ENCODE measurements at places on chromosomes 6 and 20.
A peak's percentile ranks its signal among the peaks of the same experiment; 100 is the strongest.

DNA sequence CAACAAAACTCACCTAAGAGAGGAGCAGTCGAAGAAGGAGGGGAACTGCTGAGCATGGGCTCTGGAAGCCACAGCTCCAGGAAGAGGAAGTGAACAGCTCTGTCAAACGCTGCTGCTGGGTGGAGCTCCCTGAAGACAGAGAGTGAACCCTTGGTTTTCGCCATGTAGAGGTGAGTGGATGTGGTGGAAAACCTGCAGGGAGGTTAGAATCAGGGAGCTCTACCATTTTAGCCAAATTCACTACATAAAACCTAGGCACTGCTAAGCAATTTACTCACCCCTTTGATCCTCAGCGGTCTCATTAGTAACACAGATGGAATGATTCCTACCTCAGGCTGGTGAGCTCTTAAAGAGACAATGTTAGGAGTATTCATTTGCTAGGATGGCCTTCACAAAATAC, 19.4 kb upstream of the TFAP2A start:
- no peak for DNase-seq

DNA sequence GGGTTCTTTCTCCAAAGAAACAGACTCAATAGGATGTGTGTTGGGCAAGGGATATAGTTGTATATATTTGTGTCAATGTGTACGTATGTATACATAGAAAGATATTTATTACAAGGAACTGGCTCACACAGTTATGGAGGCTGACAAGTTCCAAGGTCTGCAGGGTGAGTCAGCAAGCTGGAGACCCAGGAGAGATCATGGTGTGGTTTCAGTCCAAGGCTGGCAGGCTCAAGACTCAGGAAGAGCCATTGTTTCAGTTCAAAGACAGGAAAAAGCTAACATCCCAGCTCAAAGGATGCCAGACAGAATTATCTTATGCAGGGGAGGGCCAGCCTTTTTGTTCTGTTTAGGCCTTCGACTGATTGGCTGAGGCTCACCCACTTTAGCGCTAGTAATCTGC, 89.9 kb upstream of the RALGAPA2 start:
- DNase-seq: no peak

DNA sequence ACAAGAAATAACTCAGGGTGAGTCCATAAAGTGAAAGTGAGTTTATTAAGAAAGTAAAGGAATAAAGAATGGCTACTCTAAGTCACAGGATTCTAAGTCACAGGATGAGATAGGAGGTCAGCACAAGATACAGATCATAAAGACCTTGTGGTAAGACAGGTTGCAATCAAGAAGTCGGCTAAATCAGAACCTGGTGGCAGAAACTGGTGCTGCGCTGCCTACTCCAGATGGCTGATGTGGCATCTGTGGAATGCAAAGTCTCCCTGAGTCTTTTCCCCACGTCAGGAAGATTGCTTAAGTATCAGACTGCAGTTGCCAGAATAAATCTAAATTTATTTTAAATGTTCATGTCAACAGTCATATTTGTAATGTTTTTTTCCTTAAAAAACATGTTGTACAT, 10.7 kb upstream of the KCNK15 start:
- no peak for DNase-seq

GRCh38 chr6:123804787-123805540, 1.3 kb downstream of the NKAIN2 start:
- DNase-seq: no peak

GRCh38 chr6:158923805-158924498, 76.0 kb downstream of the RSPH3 start:
- peak; percentile 1 for DNase-seq
